Esophagus squamous epithelium (tissue), 5 donors: ENCODE measurements at places on chromosomes 11 and 22.

GRCh38 chr22:29121124-29121523 lies 48.3 kb downstream of the KREMEN1 start:
- no peak for DNase-seq

DNA sequence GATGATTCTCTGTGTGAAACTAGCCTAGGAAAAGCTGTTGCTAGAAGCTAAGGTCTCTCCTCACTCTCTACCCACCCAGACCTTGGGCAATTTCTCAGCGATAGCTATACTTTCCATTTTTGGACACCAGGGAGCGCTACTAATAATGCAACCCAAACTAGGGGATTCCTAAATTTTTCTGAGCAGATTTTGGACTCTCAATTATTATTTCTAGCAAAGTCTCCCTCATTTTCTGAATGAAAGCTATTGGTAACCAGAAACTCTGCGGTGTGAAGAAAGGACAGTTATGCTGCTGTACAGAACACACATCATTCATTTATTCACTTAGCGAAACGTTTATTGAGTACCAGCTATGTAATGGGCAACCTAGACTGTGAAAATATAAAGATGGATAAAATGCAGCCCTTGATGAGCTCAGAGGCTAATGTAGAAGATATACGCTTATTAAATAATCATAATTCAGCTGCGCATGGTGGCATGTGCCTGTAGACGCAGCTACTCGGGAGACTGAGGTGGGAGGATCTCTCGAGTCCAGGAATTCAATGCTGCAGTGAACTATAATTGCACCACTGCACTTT lies 6.1 kb upstream of the STIM1 start:
- no peak for DNase-seq

- no peak for DNase-seq
Observed at GRCh38 chr11:55970935-55971334, 1.2 kb upstream of the OR10AG1 start.

GRCh38 chr11:34160791-34161190 lies 55.4 kb downstream of the NAT10 start:
- DNase-seq = no peak

DNA sequence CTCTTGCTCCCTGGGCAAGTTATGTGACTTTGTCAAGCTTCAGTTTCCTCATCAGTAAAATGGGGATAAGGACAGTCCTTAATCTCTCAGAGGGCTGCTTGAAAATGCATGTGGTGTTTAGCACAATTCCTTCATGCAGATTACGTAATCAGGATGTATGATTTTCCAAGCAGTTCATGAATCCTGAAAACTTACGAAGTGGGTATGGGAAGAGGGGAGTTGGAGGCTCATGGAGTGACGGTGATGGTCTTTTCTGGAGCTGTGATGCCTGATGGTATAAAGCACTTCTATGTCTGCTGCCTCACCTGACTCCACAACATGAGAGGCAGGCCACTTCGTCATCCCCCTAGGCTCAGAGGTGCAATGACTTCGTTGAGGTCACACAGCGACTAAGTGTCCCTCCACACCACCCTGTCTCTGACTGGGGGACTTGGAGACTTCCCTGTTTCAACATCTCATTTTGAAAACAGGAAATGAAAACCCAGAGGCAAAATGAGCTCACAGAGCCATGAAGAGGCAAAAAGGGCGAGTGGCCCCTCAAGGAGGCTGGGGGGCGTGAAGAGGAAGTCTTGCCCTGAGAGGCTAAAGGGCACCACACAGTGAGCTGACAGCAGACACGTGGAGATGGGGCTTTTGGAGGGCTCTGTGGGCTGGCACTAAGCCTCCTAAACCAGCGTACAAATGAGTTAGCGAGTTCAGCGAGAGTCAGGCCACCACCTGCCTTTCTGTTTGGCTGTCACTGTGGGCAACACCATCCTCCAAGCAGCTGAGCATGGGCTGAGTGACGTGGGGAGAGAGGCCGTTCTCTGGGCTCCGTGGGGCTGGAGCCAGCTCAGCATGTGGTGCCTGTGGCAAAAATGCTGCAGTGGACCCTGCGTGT lies 10.1 kb downstream of the MCM5 start:
- no peak for DNase-seq

GRCh38 chr11:65563601-65564000 lies 5.4 kb upstream of the LTBP3 start:
- DNase-seq = no peak

- DNase-seq = no peak
Observed at GRCh38 chr11:133266986-133267385, 265.3 kb downstream of the OPCML start.

DNA sequence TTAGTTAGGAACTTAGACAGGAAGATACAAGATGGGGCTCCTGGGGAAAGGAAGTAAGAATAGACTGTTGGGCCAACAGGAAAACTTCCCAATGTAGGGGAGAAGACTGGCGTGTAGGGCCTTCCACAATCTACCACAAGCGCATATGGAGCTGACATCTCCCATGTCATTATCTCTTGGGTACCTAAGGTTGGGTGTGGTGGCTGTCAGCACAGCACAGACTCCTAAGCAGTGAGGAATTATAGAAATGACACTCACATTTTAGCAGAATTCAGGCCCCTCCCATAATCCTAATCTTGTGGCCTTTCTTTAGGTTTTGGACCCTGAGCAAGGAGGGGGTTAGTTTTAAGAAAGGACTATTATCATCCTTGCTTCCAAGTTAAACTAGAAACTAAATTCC lies 11.6 kb downstream of the TRIM21 start:
- no peak for DNase-seq

DNA sequence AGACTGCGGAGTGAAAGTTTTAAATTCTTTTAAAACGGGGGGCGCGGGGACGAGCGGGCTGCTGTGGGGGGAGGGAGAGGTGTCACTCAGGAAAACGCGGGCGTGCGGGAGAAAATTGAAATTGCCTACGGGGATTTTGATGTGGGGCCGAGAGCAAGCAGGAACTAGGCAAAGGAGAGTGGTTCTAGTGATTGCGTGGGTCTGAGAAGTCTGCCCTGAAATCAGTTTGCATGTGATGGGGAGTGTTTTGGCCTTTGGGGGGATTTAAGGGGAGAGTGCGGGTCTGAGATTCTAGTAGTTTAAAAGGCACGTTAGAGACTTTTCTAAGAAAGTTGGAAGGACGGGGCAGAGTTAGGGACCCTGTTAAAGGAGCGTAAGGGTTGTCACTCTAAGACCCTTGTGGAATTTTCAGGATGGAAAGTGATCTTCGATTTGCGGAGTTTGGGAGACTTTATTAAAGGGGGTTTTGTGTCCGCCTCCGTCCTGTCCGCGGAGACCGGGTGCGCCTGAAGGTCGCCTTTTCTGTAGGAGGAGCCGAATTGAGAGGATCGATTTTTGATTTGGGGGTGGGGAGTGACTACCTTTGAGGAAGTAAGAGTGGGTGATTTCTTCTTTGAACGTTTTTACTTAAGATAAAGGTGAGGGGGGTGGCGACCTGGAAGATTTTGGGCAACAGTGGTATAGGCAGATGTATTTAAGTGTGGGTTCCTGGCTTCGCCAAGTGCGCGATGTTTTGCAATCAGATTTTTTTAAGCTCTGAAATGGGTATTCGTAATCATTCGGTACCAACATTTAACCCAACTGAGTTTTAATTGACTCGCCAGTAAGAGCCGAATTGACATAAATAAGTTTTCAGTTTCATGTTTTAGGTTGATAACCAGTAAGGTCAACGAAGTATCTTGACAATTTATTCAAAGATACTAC lies 1.1 kb downstream of the EED start:
- no peak for DNase-seq

GRCh38 chr11:113774174-113774503 lies 647 bp upstream of the ZW10 start:
- DNase-seq = no peak

DNA sequence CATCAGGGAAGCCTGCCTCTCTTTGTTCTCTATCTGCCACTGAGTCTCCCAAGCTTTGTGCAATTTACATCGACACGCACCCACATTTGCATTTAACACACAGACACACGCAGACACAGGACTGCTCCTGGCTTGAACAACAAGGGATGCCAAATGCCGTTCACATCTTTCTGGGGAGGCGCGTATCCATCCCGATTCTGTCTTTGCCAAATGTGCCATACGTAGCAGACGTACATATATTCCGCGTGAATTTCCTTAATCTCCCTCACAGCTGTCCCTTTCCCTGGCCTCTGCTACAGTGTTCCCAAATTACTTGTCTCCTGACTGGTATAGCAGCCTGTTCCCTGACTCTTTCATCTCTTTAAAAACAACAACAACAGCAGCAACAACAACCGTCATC lies 409.5 kb downstream of the MIAT start:
- DNase-seq = no peak

DNA sequence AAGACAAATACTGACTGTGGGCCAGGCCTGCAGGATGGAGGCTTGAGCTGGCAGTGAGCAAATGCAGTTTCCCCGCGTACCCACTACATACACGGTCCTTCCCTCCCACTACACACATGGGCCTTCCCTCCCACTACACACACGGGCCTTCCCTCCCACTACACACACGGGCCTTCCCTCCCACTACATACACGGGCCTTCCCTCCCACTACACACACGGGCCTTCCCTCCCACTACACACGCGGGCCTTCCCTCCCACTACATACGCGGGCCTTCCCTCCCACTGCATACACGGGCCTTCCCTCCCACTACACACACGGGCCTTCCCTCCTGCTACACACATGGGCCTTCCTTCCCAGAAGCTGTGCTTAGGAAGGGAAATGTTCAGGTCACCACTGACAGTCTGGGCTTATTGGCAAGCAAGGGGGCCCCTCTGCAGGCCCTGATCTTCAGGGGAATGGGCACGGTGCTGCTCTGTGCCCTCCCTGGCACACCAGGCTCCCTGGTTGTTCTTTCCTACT lies 10.8 kb downstream of the DNAL4 start:
- no peak for DNase-seq

GRCh38 chr11:19395050-19395449 lies 154.3 kb upstream of the E2F8 start:
- DNase-seq = no peak

- DNase-seq = no peak
Observed at GRCh38 chr11:126332221-126332711, 23.2 kb upstream of the ST3GAL4 start.

DNA sequence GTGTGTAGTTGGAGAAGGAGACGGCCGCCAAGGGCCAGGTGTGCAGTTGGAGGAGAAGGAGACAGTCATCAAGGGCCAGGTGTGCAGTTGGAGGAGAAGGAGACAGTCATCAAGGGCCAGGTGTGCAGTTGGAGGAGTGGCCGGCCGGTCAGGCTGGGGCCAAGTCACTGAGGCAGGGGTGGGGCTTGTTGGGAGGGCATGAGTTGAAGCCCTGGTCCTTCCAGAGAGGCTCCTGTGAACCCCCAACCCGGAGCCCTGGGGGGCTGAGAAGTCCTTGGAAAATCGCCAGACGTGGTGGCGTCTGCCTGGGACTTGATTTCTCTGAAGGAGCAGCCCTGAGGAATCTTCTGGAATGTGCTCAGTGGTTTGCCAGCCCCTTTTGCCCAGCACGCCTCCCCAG lies 1320.5 kb downstream of the BRD1 start:
- DNase-seq = no peak

DNA sequence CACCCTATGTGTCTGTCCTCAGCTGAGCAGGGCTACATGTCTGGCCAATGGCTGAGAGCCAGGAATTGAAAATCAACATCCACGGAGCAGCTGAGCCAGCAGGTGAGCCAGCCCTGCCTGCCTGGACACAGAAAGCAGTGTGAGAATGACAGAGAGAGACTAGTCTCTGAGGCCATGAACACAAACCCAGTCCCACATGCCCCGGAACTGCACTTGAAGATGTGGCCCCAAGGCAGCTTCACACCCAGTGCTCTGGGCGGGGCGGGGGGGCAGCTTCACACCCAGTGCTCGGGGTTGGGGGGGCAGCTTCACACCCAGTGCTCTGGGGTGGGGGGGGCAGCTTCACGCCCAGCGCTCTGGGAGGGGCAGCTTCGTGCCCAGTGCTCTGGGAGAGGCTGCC lies 37.6 kb downstream of the TRMU start:
- DNase-seq = no peak

GRCh38 chr11:79312617-79313529 lies 128.0 kb downstream of the TENM4 start:
- DNase-seq = no peak

GRCh38 chr11:123718469-123718868 lies 23.0 kb downstream of the ZNF202 start:
- no peak for DNase-seq

GRCh38 chr22:21055880-21056319 lies 10.2 kb downstream of the LRRC74B start:
- DNase-seq = no peak

GRCh38 chr22:17999851-18000250 lies 24.5 kb downstream of the MICAL3 start:
- no peak for DNase-seq

GRCh38 chr11:68891351-68891948 lies 12.2 kb downstream of the MRPL21 start:
- DNase-seq = no peak

GRCh38 chr11:70091638-70092037 lies 13.5 kb downstream of the ANO1 start:
- no peak for DNase-seq

DNA sequence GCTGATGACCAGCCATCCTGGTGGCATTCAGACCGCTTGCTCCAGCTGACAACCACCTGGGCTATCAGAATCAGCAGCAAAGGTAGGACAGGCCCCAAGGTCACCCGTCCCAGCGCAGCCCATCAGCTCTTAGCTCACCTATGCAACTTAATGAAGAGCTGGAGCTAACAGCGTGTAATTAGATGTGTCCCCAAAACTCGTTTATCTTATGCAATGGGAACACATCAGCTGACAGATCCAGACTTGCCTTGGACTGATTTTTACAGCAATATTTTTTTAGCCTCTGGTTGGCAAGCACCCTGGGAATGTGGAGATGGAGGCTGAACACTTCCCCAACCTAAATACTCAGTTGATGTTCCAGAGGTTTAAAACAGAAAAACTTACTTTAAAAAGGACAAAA lies 76.0 kb downstream of the PACSIN2 start:
- no peak for DNase-seq

DNA sequence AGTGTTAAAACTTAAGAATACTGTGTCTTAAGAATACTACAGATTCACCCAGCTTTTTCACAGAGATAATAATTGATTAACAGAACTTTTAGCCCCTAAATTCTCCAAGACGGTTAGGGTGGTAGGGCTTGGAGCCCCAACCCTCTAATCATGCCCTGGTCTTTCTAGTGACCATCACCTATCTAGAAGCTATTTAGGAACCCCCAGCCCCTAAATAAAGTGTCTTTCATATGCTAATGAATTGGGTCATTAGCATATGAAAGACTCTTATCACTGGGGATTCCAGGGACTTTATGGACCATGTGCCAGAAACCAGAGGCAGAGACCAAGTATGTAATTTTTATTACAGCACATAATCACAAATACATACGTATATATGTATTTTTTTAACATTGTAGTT lies 999.7 kb upstream of the RAG2 start:
- no peak for DNase-seq

GRCh38 chr22:37990301-37990700 lies 5.9 kb upstream of the SOX10 start:
- no peak for DNase-seq

- no peak for DNase-seq
Observed at GRCh38 chr11:119478711-119479285, 55.8 kb upstream of the THY1 start.

DNA sequence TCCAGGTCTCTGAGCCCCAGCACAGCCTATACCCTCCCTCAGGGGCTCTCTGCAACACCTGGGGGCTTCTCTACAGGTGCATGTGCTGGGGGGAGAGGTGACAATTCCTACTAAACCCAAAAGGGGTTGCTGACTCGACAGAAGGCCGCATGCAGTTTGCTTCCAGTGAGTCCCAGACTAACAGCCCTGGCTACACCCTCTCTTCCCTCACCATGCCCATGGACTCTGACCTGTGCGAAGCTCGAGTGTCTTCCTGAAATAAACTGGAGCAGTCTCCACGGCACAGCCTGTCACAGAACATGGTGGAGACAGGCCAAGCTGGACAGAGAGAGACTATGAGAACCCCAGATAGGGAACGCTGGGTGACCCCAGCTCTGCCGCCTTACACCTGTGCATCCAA lies 16.6 kb downstream of the PLEKHA7 start:
- no peak for DNase-seq
